ENCODE measurements at places on chromosomes 3 and 15. TPM values are rescaled to one million over a fixed set of nuclear protein-coding genes. Genes with fewer than 3 reads are reported as not detected.

- DNase-seq, result peak; percentile 75
Measured at GRCh38 chr3:44065311-44066094, 176.2 kb upstream of the TOPAZ1 start.

GRCh38 chr15:84840741-84841429 is 23.7 kb downstream of the ALPK3 start:
- peak; percentile 94 for DNase-seq

Gene ATP13A4
- total RNA-seq, result not detected

Gene PPP1R14D
- total RNA-seq, result not detected

Gene HIGD2B
- total RNA-seq, result not detected

Gene MED12L
- 2.2 TPM for total RNA-seq

Gene CEP19
- 3.6 TPM for total RNA-seq

Gene SOX14
- total RNA-seq, result not detected

All from osteoblast (primary cell).